ENCODE measurements at places on chromosomes 7 and 10.

GRCh38 chr10:129509835-129510234, 42.8 kb downstream of the MGMT start:
- no peak for DNase-seq

DNA sequence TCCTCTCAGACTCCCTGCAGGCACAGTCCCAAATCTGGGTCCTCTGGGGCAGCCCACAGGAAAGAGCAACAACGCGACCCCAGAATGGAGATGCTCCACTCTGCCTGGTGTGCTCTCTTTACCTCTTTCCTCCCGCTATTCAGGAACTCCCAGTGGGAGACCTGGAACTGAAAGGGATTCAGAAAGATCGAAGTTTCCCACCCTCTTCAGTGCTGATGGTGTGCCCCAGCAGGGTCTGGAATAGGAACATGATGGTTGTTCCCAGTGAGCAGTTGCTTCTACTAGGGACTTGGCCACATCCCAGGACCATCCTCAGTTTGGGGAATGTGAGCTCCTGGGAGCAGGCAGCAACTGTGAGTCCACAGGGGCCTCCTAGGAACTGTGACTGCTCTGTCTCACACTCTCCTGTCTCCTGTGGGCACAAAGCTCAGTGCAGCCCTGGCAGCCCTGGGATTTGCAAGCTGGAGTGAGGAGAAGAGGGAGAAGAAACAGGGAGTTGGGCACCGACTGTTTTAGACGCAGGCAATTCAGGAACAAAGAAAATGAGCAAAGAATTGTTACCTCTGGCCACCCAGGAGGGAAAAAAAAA, 17.9 kb downstream of the OR6V1 start:
- no peak for DNase-seq

- DNase-seq = no peak
Measured at GRCh38 chr7:75711656-75712514, 26.9 kb downstream of the HIP1 start.

DNA sequence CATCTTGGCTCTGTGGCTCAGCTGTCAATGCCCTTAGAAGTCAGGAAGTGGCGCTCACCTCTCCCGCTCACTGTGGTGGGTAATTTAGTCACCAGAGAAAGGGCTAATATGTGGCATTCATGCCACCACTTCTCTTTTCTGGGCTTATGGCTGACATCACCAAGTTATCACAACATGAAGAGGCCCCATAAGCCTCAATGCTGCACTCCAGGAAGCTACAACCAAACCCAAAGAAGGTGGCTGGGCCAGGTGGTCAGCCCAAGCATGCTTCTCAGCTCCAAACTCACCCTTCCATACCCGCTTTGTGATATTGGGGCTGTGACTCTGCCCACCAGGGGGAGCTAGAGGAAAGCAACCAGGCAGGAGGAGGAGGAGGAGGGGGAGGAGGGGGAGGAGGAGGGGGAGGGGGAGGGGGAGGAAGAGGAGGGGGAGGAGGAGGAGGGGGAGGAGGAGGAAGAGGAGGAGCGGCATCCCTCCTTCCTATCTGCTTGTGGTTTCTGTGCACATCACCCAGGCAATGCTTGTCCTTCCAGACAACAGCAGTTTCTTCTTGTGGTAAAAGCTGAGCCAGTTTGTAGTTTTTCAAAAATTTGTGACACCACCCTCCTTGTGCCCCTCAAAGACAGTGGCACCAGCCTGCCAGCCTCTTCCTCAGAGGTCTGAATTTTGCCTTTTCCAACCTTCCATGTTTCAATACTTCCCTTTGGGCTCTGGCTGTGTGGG, 42.1 kb downstream of the CYP26A1 start:
- DNase-seq = peak; percentile 63

GRCh38 chr10:95601116-95601719, 40.0 kb upstream of the SORBS1 start:
- DNase-seq = peak; percentile 59

- no peak for DNase-seq
Measured at GRCh38 chr10:62653254-62653653, 151.3 kb upstream of the ADO start.

DNA sequence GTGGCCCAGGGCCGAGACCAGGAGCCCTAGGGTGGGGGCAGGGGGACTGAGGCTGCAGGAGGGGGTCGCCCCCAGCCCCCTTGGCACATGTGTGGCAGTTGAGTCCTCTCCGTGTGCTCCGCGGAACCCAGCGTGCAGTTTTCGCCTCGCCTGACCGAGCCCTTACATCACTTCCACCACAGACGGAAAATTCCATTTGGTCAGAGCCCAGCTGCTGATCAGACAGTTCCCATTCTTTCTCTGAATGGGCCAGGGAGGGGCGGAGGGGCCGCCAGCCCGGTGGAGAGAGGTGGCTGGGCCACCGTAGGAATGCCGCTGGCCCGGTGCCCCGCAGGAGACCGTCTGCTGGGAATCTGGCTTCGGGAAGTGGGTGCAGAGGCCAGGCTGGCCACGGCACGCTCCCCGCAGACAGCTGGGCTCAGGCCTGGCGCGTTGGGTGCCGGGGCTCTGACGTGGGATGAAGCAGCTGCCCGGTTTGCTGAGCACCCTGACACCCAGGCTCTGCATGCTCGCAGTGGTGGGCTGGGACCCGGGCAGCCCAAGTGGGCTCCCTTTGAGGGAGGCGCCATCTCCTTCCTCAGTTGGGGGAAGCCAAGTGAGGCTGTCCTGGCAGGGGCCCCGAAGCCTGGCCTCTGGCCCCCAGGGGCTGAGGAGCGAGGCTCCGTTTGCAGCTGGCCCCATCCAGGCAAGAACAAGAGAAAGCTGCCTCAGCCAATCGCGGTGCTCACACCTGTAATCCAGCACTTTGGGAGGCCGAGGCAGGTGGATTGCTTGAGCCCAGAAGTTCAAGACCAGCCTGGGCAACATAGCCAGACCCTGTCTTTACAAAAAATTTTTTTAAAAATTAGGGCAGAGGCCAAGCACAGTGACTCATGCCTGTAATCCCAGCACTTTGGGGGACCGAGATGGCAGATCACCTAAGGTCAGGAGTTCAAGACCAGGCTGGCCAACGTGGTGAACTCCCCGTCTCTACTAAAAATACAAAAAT, 9.9 kb downstream of the TTYH3 start:
- no peak for DNase-seq

DNA sequence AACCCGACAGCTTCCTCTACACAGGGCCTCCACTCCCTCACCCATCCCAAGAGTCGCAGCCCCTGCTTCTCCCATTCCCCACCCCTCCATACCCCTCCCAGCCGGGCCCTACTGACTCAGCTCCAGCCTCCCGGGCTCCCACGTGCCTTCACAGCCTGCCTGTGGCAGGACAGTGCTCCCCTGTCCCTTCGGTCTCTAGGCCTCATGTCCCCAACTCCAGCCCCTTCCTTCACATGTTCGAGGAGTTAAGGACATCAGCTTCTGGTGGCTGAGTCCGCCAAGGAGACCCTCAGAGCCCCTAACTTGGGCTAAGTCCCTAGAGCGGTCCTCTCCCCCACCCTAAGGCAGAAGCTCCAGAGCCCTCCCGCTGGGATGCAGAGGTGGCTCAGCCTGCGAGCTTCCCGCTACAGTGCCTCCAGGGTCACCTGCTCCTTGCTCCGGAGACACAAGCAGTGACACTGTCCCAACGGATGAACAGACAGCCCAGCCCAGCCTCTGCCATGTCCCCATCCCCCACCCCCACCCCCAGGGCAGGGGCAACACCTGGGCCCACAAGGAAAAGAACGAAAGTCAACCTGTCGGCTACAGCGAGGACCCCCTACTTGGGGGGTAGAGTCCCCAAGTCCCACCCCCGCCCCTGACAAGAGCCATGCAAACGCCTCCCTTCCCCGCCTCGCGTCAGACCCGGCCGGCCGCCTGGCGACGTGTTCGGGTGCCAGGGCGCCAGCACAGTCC, 716 bp downstream of the SMARCD3 start:
- DNase-seq = no peak

- no peak for DNase-seq
Measured at GRCh38 chr10:24502006-24502405, 221.7 kb downstream of the ARHGAP21 start.

- DNase-seq = no peak
Measured at GRCh38 chr10:58513188-58514110, 777 bp downstream of the BICC1 start.

DNA sequence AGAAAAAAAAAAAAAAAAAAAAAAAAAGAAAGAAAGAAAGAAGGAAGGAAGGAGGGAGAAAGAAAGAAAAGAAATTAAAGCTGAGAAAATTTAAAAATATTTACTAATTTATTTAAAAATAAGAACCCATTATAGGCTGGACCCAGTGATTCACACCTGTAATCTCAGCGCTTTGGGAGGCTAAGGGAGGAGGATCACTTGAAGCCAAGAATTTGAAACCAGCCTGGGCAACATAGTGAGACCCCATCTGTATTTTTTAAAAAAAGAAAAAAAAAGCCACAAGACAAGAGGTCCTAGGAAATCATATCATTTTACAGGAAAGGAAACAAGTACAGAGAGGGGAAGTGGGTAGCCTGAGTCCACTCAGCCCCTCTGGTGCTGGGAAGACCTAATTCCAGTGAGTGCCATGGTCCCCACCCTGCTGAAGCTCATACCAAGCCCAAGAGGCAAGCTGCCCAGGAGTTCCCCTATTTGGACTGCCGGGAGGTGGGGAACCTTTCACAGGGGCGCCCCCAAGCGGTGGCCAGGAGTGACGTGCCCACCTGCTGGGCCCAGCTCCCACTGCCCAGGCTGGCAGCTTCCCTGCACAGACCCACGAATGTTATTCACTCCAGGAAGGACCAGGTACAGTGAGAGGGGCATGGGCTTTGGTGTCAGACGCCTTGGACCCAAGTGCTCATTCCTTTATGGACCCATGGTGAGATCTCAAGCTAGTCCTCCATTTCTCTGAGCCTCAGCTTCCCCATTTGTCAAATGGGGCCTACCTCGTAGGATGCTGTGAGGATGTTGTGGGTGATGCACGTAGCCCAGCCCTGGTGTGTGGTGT, 133.6 kb downstream of the ZMIZ1 start:
- DNase-seq = peak; percentile 42

- no peak for DNase-seq
Measured at GRCh38 chr7:151430391-151431205, 9.3 kb downstream of the CRYGN start.

DNA sequence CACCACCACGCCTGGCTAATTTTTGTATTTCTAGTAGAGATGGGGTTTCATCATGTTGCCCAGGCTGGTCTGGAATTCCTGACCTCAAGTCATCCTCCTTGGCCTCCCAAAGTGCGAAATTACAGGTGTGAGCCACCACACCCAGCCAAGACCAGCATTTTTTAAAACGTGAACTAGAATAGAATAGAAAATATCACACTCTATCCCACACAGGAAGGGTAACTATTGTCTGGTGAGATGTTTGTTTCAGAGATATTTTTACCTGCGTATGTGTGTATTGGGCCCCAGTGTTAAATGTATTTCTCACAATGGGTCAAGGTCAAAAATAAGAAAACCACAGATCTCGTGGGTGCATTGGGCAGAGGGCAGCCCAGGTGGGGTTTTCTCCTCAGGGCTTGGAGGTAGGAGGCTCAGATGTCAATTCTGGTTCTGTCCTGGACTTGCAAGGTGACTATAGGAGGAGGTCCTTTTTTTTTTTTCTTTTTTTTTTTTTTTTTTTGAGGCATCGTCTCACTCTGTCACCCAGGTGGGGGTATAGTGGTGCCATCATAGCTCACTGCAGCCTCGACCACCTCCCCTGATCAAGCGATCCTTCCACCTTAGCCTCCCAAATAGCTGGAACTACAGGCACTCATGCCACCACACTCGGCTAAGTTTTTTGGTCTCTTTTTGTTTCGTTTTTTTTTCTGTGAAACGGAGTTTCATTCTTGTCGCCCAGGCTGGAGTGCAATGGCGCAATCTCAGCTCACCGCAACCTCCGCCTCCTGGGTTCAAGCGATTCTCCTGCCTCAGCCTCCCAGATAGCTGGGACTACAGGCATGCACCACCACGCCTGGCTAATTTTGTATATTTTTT, 19.0 kb downstream of the SH2B2 start:
- no peak for DNase-seq

- DNase-seq = no peak
Measured at GRCh38 chr10:114652402-114653368, 5.4 kb downstream of the ABLIM1 start.

DNA sequence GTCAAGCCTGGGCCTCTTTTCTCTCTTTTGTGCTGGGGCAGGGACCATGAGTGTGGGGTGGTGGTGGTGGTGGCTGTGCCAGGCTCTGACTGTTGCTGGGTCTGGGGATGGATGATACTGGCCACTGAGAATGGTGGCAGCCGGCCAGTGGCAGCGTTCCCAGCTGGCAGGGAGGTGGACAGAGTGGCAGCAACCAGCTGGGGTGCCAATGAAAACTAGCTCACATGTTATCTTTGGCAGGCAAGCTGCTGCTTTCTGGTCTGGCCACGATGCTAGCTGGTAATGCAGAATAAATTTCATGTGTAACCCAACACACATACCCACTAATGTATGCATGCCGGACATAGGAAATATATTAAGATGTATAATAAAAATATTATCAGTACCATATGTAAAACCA, 95.0 kb upstream of the SLC26A5 start:
- no peak for DNase-seq

DNA sequence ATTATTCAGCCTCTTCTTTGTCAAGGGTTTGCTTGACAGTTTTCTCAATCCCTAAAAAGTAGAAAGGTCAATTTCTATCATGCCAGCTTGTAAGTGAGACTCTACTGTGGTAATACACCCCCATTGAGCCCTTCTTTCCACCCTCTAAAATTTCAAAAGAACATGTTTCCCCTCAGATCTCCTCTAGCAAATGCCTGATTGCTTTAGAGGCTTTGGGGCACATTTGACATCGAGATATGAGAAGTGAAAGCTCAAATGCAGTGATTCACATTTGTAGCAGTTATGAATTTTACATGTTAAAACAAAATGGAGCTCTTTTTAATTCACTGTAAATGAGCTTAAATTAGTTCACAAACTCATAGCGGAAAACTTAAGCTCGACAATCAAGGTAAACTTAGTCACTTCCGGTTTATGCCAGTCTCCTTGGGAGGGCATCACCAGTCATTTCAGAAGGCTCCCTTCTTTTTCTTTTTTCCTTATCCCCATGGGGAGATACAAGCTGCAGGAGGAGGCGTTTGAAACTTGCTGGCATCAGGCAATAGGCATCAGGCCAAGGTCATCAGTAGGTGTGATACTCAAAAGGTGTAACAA, 55.3 kb upstream of the ADO start:
- DNase-seq = no peak

DNA sequence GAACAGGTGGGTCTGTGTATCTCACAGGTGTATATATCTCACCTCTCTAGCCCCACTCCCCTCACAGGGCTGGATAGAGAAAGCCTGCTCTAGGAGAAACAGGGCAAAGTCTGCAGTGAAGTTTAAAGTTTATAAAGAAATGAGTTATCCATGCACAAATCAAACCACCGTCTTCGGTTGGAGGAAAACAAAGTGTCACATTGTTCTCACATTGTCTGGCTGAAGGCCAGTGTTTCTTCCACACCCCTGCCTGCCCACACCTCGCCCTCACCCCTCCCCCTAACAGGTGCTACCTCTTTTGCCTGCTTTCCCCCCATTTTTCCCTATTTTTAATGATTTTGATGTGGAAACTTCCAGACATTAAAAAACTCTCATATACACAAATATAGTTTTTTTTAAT, 25.8 kb downstream of the AQP1 start:
- no peak for DNase-seq
